ENCODE measurements at places on chromosomes 2 and 18.

- DNase-seq, result no peak
These were observed 21.6 kb downstream of the GPD2 start for GRCh38 chr2:156457523-156458517.

DNA sequence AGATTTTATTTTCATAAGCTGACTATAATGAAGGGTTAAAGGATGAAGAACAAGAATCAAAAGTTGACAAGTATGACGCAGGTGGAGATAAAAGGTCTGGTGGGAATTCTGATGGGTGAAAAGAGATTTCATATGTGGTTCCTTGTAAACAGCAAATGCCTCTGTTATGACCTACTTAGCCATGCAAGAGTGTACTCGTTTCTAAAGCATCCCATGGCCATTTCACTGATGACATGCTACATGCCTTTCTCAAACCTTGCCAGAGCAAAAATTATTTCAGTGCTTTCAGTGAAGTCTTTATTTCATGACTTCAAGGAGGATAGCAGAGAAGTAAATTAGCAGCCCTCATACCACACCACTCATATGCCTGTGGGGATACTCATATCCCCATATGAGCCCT lies 71.7 kb downstream of the FEZ2 start:
- DNase-seq, result no peak

GRCh38 chr2:163466331-163467250 lies 269.2 kb downstream of the FIGN start:
- DNase-seq, result no peak

DNA sequence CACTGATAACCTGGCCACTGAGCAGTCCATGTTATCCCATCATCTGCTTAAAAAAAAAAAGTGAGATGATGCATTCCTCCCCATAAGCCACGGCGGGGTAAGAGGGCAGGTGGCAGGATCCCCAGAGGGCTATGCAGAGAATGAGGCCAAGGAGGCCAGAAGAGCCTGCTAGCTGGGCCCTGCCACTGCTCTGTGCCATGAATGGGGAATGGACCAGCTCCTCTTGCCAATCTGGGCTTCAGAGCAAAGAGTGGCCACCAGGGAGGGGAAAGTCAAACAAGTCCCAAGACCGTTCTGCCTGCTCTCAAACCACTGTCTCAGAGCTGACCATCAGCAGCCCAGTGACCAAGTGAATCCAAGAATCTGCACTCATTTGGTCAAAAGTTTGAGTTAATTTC lies 202.4 kb downstream of the TWIST2 start:
- no peak for DNase-seq

DNA sequence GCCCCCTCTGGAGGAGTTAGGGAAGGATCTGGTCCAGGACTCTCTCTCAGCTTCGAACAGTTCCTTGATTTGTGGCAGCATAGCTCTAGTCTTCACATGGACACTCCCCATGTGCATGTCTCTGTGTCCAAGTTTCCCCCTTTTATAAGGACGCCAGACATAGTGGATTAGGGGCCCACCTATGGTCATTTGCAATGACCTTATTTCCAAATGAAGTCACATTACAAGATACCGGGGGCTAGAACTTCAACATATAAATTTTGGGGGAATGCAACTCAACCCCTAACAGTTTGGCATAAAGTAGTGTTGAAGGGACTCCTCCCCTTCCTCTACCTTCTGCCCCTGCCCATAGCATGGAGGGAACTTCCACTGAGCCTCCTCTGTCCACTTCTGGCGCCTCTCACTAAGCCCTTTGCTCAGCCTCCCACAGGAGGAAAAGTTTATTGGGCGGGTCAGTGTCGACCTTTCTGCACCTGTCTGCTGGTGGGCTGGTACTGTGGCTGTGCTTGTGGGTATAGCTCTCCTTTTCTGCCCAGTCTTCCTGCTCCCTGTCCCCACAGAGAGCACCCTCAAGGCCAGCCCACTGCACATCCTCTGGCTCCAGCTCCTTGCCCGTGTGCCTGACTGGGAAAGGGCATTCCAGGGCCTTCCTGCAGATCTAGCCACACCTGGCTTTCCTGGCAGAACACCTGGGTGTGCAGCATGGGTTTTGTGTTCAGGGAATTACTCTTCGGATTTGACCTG lies 5.5 kb downstream of the FABP1 start:
- no peak for DNase-seq

DNA sequence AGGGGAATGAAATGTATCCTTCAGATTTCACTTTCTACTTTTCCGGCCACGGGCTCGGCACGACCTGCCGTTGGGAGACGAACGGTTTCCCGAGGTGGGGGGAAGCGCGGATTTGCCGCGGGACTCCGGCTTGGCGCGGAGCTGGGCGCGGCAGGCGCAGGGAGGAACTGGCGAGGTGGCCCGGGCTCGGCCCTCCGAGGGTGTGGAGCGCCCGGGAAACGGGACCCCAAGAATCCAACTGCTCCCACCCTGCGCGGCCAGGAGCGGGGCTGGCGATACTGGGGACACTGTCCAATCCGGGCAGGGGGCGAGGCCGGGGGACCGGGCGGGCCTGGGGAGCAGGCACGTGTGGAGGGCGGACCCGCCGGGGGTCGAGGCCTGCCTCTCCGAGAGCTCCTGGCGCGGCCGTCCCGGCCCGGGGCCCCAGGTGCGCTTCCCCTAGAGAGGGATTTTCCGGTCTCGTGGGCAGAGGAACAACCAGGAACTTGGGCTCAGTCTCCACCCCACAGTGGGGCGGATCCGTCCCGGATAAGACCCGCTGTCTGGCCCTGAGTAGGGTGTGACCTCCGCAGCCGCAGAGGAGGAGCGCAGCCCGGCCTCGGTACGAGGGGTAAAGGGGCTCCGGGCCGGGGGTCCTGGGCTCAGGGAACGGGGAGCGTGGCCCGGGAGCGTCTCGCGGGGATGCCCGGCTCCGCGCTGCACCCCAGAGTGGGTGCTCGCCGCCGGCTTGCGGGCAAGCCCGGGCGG lies at the start of gene ANXA4:
Gene ANXA4 (plus strand): TSS at position 560 of the 747 bp plus-strand sequence. CDS start 39,432 bp downstream, outside the sequence.
- peak; percentile 58 for DNase-seq

DNA sequence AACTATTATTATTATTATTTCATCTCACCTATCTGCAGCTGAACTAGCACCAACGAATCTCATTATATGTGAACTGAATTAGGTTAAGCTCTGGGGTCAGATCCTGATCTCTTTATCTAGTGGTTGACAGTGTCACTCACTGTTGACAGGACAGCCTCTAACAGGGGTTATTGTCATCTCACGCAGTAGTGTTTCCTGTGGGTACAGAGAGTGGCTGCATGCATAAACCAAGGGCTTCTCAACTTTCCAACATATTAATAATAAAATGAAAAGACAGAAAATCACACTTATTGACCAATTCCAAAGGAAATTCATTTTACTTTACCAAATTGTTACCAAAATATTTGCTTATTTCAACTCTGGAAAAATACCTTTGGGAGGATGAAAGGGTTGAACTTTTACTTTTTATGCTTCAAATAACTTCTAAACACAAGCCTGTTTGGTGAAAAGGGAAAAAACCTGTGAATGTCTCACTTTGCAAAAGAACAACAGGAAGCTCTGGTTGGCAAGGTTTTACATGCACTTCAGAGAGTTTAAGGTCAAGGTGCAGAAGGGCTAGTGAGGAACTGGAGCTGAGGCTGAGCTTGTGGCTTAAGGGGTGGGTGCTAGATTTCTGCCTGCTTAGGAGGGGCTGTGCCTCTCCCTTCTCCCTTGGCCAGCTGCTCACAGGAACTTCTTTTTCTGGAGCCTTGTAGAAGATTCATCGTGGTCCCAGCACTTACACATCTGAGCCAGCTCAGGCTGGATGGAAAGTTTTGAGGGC lies 72.6 kb downstream of the CTAGE1 start:
- DNase-seq, result no peak

GRCh38 chr2:207049122-207049521 lies 109.8 kb downstream of the CPO start:
- no peak for DNase-seq

- no peak for DNase-seq
These were observed 45.9 kb upstream of the ASB1 start for GRCh38 chr2:238380785-238381184.

DNA sequence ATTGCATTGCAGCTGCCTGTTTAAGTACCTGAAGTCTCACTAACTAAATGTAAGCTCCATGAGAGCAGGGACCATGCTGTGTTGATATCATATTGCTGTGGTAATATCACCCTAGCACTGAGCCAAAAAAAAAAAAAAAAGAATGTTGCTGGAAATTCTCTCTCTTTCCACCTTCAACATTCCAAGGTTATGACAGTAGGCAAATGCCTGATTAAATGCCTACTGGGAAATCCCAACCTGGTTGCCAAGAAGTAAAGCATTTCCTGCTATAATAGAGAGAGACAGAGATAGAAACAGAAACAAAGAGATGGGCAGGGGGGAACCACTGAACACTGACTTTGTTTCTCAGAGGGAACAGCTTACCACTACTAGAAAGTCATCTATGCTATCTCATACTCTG lies 1604.2 kb downstream of the LRP1B start:
- DNase-seq, result no peak

DNA sequence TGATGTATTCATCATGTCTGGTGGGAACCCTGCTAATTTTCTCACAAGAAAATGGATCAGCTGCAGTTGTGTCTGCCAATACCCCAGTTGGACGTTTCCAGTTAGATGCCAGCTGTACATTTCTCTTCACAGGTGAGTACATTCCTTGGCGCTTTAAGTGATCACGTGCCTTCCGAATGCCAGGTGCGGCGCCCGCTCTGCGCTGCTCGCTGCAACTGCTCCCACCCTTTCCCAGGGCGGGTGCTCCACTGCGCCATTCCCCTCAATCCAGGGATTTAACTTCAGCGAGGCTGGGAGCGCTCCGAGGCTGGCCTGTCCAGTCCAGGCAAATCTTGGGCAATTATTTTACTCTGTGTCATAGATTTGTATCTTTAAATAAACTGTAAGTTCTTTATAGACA lies 225.0 kb upstream of the RAB6C start:
- no peak for DNase-seq

- DNase-seq, result no peak
These were observed at the start of gene SLC8A1 for GRCh38 chr2:40451918-40452605. Gene SLC8A1 (minus strand): TSS chr2:40452090.

DNA sequence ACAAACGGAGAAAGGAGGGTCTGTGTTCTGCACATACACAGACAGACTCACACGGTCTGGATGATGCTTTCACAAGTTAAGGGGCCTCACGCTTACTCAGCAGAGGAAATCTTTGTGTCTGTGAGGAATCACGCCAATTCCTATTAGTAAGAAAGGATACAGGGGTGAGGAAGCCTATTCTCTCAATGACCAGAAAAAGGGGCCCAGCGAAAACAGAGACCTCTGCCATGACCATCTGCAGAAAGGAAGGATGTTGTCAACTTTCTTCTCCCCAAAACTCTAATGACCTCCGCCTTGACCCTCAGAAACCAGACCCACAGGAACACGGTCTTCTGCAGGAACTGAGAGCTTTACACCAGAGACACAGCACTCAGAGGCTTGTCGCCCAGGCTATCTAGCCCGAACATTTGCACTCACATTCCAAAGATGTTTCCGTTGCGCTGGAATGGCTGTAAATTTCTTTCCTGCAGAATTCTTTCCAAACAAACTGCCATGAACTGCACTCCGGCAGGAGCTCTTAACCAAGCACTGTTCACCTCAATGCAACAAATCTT lies 186.3 kb downstream of the TCF4 start:
- DNase-seq, result no peak

GRCh38 chr2:85394261-85394681 lies 15.9 kb downstream of the CAPG start:
- no peak for DNase-seq

DNA sequence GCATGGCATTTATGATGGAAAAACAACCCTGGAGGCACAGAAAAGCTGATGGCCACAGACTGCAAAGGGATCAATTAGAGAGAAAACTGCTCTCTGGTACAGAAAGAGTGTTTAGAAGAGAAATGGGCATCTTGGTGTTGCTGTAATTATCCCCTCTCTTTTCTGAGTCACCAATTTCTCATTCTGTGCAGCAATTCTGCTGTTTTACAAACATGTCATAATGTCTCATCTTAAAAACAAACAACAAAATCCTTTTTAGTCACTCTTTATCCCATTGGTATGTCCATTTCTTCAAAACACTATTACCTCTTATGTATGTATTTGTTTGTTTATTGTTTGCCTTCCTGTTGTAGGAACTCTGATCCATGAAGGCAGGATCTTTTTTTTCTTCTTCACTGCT lies 73.9 kb upstream of the HK2 start:
- no peak for DNase-seq

- DNase-seq, result no peak
These were observed 81.4 kb downstream of the COBLL1 start for GRCh38 chr2:164760179-164760578.

GRCh38 chr2:190996338-190996946 lies 17.5 kb downstream of the STAT1 start:
- DNase-seq, result no peak

- no peak for DNase-seq
These were observed 135.0 kb upstream of the ARL4C start for GRCh38 chr2:234631646-234632514.

DNA sequence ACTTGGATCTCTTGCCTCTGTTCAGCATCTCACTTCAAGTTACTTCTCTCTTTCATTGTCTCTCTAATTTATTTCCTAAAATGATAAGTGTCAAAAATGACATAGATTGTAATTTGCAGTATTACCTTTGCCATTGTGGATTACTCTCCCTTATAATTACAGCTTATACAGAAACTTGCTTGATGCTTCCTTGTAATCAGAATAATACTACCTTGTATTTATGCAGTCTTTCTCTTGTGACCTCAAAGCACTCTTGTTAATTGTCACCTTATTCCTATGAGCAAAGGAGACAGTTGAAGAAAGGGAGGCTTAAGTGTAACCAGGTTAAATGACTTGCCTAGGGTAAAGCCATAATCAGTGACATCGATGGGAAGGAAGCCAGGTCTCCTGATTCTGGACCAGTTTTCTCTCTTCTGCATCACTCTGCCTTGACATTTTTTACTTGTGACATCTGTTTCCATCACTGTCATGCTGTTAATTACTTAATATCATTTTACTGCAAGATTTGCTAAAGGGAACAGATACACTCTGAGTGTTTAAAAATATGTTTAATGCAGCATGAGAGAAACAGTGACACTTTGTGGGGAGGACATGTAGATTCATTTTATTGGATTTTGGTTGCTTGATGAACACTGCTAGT lies 388.6 kb downstream of the PARD3B start:
- no peak for DNase-seq

DNA sequence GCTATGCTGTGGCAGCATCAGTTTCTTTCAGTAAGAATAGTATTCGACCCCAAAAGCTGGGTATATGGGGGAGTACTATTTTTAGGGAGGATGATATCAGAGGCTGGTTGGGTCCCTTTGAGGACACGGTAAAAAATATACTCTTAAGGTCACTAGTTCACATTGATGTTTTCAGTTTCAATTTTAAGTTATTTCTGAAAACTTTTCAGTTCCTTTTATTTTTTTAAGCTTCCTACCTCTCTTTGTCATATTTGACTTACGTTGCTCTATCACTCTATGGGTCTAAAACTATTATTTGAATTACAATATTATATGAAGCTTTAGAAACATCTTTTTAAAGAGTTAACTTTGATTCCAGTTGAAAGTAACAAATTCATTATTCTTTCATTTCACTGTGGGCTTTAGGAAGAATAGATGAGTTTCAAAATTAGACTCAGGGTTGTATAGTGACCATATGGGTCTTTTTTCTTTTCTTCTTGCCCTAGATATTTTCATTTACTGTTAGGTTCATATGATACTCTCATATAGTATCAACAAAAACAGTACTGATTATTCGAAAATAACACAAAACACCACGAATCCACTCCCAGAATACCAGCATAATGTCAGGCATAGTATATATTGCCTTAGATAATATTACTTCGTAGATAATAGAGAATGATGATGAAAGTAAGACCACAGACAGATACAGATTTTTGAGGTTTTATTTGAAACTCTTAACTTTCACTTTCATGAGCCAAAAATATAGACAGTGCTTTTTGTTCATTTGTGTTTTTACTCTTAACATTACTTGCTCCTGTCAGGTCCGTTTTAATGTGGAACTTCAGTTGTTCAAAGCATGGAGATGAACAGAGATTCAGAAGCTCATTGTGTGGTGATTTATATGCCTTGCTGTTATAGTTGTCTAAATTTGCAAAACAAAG lies 9.8 kb downstream of the RMDN2 start:
- no peak for DNase-seq

All from GDM1 (cell line).